ENCODE measurements at places on chromosomes 16 and 17.

DNA sequence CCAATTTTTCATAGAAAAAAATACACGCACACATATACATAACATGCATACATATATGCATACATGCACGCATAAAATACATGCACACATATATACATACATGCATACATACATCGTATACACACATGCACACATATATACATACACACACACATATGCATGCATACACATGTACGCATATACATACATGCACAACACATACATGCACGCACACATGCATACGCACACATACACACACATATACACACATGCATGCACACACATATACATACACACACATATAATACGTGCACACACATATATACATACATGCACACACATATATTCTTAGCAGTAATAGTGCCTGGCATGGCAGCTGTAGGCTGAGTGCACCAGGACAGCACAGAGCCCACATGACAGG, 24.9 kb downstream of the USP36 start:
- ATAC-seq: no peak

- no peak for ATAC-seq
These were observed 28.8 kb downstream of the HEATR6 start for GRCh38 chr17:60049936-60050335.

DNA sequence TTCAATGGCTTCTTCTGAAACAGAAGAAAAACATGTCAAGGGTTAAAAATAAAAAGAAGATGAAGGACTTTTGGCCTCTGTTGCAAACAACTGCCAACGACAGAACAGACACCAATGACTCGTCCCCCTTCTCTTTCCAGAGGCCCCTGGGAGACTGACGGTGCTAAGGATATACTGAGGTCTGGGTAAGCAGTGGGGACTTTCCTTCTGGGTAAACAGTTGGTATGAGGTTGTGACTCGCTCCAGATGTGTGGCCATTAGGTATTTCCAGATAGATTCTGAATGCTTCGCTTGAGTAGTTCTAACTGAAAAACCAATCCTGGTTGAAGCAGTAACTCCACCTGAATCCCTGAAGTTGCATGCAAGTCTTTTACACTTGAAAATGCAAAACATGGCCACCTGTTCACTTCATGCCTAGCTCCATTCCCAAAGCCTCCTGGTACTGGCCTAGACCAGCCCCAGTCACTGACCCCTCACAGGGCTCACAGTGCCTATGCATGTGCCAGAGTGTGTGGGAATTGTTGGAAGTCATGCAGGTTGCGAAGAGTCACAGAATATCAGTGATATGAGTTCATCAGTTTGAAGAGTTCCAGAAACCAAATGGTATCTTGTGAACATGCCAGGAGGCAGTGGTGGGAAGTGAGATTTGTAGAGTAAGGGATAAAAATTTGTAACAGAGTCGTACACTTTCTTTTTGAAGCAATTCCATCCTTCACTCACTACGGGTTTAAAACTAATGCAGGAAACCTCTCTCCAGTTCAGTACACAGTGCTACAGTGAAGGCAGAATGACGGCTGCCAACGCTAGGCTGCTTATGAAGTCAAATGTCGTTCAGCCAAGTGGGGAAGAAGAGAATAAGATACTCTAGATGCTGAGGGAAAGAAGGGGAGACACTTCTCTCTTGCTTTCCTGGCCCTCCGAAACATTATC, 217.8 kb downstream of the ZFHX3 start:
- ATAC-seq: peak; percentile 37

GRCh38 chr16:80614908-80615671, 74.3 kb downstream of the DYNLRB2 start:
- no peak for ATAC-seq

GRCh38 chr17:77798031-77798430, 160.5 kb upstream of the TNRC6C start:
- ATAC-seq: no peak

DNA sequence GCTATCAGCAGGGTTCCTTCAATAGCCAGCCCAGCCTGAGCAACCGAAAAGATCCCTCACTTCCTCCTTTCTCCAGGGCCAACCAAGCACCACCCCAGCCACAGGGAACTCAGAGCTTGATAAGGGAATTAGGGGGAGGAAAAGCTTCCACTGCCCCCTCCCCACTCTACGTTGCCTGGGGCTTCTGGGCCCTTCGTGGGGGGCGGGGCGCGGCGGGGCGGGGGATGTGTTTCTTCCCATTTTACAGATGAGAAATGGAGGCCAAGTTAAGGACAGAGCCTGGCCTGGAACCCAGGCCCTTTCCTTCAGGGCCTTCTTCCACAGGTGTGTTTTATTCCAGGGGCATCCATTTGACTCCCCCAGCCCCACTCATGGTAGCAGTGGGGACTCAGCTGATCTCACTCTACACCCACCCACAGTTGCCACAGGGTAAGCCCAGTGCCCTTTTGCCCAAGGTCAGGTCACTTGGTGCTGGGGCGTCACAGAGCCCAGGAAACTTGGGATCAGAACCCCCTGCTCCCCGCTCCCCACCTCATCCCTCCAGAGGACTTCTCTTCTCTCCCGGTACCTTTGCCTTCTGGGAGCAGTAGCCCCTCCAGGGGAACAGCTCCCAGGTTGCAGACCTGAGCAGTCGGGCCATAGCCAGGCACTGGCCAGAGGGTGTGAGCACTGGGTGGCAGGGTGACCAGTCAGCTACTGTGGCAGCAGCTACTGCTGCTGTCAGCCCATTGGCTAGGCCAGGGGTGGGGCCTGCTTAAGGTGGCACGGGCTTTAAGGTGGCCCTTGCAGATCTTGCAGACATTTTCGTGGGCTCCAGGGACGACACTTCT, at the start of gene LDHD:
LDHD (minus strand) TSS at position 700 of the 830 bp plus-strand sequence; CDS start at position 640, 60 bp downstream.
- ATAC-seq: peak; percentile 72

GRCh38 chr16:65083164-65083857, 38.6 kb downstream of the CDH11 start:
- ATAC-seq: no peak

DNA sequence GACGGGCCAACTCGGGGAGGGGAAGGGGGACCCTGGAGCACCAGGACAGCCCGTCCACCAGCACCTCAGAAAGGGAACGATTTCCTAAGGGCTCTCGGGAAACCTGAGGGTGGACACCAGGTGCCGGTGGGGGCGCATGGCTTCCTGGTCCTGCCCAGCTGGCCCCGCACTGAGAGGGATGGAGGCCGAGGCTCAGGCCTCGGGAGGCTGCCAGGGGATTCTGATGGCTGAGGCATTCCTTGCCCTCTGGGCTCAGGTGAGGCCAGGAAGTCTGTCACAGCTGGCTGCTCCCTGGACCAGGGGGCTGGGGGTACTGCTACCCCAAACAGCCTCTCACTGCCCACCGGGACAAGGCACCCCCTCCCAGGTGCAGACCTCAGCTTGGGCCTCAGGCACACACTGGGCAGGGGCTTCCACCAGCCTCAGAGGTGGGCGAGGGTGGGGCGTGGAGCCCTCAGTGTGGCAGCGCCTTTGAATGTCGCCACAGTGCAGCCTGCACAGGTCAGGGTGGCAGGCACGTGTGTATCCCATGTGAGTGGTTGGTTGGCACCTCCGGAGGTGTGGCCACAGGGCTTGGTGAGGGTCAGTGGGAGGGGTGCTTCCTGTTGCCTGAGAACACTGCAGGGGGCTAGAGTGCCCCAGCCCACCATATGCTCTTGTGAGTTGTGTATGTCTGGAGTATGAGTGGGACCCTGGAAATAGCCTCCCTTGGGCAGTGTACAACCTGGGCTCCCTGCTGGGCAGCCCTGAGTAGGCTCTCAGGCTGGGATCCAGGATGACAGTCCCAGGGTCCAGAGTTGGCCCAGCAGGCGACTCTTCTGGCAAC, 3.9 kb upstream of the FSCN2 start:
- no peak for ATAC-seq

- ATAC-seq: no peak
These were observed 123.2 kb downstream of the HS3ST2 start for GRCh38 chr16:22937169-22937568.

GRCh38 chr16:79943736-79944135, 343.2 kb upstream of the MAF start:
- no peak for ATAC-seq

DNA sequence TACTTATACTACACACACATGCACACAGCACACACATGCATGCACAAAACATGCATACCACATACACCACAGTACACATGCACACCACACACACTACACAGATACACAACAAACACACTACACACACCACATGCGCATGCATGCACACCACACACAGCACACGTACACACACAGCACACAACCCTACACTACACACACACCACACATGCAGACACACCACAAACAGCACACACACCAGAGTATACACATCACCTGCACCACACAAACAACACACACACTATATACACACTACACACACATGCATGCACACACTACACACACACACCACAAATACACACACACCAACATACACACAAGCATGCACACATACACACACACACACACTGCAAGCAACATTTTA, 166.8 kb downstream of the AHSP start:
- ATAC-seq: no peak

DNA sequence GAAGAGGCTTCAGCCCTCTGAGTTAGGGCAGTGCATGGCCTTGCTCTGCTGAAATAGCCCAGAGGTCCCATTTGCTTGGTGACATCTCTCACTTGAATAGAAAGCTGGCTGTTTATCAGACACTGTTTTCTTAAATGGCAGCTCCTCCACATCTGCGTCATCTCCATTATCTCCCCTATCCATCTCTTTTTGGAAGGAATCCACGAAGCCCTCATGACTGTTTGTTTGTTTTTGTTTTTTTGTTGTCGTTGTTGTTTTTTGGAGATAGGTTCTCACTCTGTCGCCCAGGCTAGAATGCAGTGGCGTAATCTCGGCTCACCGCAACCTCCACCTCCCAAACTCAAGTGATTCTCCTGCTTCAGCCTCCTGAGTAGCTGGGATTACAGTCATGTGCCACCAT, 16.6 kb downstream of the NAA60 start:
- ATAC-seq: no peak

- ATAC-seq: no peak
These were observed 35.8 kb upstream of the RASL10B start for GRCh38 chr17:35695613-35696012.

- ATAC-seq: no peak
These were observed 245.2 kb upstream of the CCL2 start for GRCh38 chr17:34009912-34010311.

- ATAC-seq: no peak
These were observed 16.5 kb upstream of the ZNF750 start for GRCh38 chr17:82856361-82856760.

- no peak for ATAC-seq
These were observed 9.8 kb upstream of the CTCF start for GRCh38 chr16:67552476-67552875.

DNA sequence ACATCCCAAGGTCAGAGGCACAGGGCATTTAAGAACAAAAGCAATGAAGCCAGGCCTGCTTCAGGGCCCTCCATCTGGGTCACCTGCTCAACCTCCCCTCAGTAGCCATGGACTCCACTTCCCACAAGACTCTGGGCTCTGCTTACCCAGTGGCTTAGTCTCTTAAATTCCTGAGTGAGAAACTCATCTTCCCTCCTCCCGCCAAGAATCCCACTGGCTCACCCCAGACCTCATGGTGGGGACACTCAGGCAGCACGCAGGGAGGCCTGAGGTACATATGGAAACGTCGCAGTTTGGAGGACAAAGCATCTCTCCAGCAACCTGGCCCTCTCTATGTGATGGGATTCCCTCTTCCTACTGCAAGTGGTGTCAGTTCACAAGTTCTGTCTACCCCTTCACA, 326.7 kb upstream of the CDH5 start:
- ATAC-seq: no peak

- no peak for ATAC-seq
These were observed 84.3 kb upstream of the COX10 start for GRCh38 chr17:13984956-13985355.

GRCh38 chr17:19386974-19387920, at the start of gene MFAP4:
TSS of gene MFAP4 (minus strand) at chr17:19387190. CDS start at chr17:19387155, 35 bp downstream.
- no peak for ATAC-seq

DNA sequence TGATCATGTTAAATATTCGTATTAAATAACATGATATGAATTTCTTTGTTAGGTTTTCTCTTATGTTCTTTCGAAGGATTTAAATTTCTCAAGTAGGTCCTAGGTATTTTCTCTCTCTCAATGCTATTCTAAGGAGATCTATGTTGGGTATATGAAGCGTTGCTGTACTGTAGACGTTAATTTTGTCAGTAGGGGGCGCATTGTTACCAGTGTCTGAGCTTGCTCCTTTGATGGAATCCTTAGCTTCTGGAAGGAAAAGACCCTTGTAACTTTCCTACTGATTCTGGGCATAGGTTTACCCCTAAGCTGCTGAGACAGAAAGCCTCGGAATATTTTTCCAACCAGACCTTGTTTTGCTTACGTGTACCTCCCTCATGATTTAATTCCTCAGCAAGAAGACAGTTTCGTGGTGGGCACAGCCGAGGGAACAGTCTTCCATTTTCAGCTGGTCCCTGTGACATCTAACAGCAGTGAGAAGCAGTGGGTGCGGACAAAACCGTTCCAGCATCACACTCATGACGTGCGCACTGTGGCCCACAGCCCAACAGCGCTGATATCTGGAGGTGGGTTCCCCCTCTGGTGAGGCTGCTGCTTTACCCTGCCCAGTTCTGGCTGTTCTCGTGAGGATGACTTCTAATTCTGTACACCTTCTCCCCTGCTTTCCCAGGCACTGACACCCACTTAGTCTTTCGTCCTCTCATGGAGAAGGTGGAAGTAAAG, 17.9 kb downstream of the UTP4 start:
- ATAC-seq: peak; percentile 70

DNA sequence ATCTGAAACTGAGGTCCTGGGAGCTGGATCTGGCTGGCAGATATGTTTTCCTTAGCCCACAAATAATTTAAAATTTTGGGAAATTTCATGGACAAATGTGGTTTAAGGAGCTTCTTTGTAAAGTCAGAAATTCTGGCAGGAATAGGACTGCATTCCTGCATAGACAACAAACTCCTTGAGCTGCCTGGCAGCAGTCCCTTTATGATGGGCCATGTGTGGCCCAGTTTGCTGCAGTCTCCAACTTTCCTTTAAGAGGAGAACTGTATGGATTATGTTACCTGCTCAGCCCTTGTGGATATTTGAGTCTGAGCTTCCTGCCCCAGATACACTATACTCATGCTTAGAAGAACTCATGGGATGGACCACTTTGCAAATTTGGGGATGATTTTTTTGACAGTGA, 48.5 kb upstream of the HS3ST2 start:
- no peak for ATAC-seq

GRCh38 chr16:3096362-3096761, 2.7 kb downstream of the ZSCAN10 start:
- no peak for ATAC-seq

- no peak for ATAC-seq
These were observed 14.6 kb downstream of the SPNS3 start for GRCh38 chr17:4448197-4448980.

- peak; percentile 80 for ATAC-seq
These were observed 923 bp downstream of the GDPD3 start for GRCh38 chr16:30112197-30113030.
